ENCODE measurements at places on chromosomes 7 and 10.

- no peak for DNase-seq
Measured at GRCh38 chr10:113337142-113337541, 215.7 kb upstream of the HABP2 start.

DNA sequence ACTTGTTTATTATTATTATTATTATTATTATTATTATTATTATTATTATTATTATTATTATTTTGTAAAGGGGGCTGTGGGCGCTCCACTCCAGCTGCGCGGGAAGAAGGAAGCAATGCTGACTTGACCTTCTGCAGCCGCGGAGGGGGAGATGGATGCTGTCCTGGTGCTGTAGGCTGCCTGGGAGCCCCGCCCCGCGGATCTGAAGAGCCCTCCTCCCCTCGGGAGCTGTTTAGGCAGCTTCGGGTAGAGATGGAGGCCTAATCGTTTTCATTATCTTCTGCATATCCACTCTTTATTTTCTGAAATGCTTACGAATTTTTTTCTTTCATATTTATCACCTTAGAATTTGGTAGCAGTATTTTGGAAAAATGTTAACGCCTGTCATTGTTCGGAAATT is 101.2 kb upstream of the KLF6 start:
- DNase-seq, result no peak

GRCh38 chr7:106623853-106624252 is 37.1 kb downstream of the CCDC71L start:
- DNase-seq, result no peak

DNA sequence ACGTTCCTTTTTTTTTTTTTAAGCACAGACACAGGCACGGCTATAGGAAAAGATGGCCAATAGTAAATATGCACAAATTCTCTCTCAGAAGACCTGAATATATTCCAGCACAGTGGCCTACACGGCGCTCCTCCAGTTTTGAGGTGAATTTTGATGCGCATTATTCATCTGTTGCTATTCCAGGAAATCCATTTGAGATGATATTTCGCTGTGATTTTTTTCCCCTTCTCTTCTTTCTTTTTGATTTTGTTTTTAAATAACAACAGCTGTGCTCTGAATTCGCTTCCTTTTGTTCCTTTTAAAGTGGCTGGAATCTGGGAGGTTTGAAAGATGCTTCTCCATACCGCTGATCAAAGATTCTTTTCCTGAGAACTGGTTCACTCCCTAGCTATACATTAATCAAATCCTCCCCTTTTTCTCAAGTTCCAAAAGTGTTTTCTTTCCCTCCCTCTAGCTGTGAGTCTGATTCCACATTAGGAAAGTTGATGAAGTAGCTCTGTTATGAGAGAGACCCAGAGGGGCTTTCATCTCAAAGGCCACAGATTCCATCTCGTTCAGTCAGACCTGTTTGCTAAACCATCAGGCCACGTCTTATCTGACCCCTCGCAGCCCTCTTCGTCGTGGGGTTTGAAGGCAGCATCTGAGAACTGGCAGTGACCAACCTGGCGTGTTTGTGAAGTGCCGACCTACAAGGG is 602.7 kb upstream of the NRP1 start:
- DNase-seq, result no peak

- no peak for DNase-seq
Measured at GRCh38 chr7:109579901-109580300, 1010.2 kb downstream of the DNAJB9 start.

GRCh38 chr7:73954181-73954580 is 73.8 kb upstream of the ELN start:
- no peak for DNase-seq

GRCh38 chr7:27110186-27111031 is 7.9 kb upstream of the HOXA2 start:
- no peak for DNase-seq

DNA sequence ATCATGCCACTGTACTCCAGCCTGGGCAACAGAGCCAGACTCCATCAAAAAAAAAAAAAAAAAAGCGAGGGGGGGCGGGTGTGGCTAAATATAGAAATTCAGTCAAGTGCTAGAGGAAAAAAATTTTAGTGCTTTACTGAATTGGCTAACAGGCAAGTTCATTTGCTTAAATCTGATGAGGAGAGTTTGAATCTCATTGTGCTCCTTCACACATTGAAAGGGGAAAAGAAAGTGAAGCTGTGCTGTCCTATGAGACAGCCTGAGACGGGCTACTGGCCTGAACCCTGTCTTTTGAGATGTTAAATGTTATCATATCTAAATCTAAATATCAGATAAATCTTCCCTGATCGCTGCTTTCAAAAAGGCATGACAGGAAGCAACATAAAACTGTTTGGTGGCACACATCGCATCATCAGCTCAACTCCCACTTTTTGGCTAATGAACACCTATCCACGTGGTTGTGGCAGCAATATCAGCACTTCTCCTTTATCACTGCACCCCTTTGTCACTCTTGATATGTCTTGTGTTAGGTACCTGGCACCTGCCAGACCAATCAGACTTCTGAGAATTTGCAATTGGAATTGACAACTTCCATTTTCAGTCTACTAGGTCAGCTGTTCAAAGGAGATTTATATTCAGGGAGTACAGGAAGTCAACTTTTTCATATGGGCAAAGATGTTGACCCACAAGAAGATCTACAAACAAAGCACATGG is 14.0 kb upstream of the IFIT1B start:
- DNase-seq, result no peak

All from stimulated activated CD4-positive, alpha-beta T cell treated with anti-CD3 and anti-CD28 coated beads, TNF-alpha, amount 100 ng/mL, for 48 hours (primary cell).